ENCODE measurements at places on chromosomes 1 and 21. TPM values are rescaled to one million over a fixed set of nuclear protein-coding genes. Genes with fewer than 3 reads are reported as not detected.

GRCh38 chr21:37513383-37513782 lies 146.8 kb downstream of the DYRK1A start:
- no peak for DNase-seq

- peak; percentile 87 for DNase-seq
Measured at GRCh38 chr1:7510389-7510931, 260.6 kb upstream of the VAMP3 start.

DNA sequence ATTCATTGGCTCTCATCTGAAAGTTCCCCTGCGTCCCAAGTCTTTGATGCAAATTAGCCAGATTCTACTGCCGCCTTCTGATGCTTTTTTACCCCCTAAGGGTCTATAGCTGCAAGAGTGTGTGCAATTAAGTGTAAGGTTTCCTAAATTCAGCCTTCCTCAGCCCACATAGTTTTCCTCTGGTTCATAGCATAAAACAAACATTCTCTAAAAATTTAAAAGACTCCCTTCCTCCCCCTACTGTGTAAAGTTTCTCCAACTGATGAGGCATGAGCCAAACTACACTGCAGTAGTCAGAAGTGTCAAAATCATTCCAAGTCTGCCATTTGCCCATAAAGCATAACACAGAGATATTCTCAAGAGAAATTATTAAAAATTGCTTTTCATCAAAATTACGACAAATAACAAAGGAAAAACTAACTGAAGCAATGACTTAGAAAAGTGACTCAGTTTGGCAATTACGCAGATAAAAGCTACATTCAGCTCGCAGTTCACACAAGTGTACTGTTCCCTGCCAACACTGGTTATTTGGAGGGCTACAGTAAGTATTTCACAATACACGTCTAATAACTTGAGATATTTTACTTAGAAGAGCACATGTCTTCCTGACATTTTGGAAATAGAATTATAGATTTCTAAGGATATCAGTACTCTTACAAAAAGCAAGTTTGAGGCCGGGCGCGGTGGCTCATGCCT lies 15.4 kb downstream of the KCNH1 start:
- no peak for DNase-seq

DNA sequence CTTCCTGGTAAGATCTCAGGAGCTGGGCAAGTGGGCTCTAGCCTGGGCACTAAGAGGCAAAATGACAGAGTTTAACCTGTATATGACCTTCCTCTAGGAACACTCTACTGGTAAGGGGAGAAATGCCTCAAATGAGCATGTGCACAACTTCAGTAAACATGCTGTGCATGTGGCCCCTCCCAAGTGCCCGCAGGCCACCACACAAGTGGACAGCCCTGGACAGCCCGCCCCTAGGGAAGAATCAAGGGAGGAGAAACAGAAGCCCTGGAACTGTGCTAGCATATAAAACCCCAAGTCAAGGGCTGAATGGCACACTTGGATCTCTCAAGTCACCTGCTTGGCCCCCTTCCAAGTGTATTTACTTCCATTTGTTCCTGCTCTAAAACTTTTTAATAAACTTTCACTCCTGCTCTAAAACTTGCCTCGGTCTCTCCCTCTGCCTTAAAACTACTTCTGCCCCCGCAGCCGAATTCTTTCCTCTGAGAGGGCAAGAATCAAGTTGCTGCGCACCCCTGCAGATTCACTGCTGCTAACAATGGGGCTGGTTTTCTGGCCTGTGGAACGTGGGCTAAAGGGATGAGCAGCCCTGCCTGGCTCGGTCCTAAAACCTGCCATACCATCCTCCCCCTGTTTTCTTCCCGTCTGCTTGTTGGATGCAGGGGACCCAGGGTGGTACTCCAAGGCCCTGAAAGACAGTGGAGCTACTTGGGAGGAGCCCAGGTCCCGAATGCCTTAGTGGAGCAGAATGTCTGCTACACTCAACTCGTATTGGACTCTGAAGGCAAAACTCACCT lies 93.5 kb downstream of the IER5 start:
- no peak for DNase-seq

- no peak for DNase-seq
Measured at GRCh38 chr1:85952460-85952859, 204.1 kb downstream of the COL24A1 start.

GRCh38 chr1:233005156-233005555 lies 54.7 kb downstream of the NTPCR start:
- no peak for DNase-seq

GRCh38 chr1:160546942-160547341 lies 23.9 kb upstream of the SLAMF6 start:
- no peak for DNase-seq

- no peak for DNase-seq
Measured at GRCh38 chr1:90486996-90487395, 230.1 kb downstream of the BARHL2 start.

DNA sequence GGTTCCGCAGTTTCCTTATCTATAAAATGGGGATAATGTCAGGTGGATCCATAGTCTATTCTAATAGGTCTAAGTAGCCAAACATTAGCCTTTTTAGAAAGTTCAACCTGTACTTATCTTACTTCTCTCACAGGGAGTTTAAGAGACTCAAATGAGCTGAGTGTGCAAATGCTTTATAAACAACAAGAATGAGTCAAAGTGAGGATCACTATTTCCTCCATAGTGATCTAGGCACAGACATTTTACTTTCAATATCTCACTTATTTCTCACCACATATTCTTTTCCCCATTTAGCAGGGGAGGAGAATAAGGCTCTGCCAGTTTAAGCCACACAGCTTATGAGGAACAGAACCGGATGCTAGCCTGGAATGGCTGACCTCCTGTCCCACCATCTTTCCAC lies 92.1 kb upstream of the LMO4 start:
- no peak for DNase-seq

Gene SPOCD1
- polyA plus RNA-seq: 1.2 TPM

Gene HSD3B2
- 0.72 TPM for polyA plus RNA-seq

DNA sequence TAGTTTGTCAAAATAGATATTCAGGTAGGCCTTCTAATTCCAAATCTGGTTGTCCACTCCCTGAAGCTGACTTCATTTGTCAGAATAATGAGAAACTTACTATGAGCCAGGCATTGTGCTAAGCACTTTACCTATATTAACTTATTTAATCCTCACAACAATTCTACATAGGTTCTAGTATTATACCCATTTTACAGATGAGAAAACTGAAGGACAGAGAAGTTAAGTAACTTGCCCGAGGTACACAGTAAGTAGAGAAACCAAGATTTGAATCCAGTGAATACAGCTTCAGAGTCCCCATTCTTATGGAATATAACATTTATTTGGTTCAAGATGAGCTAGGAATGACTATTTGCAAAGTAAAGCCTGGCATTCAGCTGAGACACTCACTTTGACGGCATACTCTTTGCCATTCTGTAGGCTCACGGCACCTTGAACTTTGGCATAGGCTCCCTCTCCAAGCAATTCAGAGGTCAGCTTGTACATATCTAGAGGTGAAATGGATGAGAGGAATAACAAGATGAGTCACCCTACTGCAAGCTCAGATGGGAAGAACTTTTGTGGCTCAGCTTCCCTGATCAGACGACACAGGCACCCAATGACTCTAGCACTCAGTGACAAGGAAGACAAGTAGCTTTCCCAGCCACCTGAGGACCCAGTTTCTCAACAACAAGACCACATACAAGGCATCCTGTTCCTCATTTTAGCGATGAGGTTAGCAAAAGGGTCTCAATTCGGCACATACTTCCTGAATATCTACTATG lies 23.7 kb downstream of the MKNK1 start:
- no peak for DNase-seq

Gene BSND
- polyA plus RNA-seq: not detected
